Activated CD4-positive, alpha-beta T cell treated with anti-CD3 and anti-CD28 coated beads for 48 hours (primary cell): ENCODE measurements at places on chromosomes 4 and X.

- DNase-seq: no peak
Observed at GRCh38 chr4:95982516-95982915, 142.6 kb downstream of the PDHA2 start.

DNA sequence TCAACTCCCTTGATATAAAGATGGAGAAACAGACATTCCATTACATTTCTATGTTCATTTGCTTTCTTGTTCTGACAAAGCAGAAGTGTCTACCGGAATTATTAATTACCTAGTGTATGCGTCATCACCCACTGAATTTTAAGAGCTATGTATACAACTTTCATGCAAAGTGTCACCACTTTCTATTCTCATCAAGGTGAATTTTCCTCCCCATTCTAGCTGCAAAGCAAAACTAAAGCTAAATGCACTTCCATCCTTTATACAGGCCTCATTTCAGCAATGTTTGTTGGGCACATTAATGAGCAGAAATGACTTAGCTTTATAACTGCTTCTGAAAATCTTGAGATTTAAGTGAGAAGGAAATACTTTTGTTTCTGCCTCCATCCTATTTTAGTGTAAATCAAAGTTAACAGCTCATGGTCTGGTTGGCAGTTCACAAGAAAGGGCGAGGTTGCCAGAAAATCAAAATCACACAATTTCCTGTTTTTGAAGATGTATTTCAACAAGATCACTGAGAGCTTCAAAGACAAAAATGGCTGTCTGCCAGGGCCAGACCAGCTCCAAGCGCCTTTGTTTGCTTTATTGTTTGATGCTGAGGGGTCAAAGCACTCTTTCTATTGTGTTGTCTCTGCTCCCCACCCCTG, 7.2 kb upstream of the FAM9C start:
- peak; percentile 22 for DNase-seq

- no peak for DNase-seq
Observed at GRCh38 chrX:48918301-48918642, 552 bp downstream of the PIM2 start.

DNA sequence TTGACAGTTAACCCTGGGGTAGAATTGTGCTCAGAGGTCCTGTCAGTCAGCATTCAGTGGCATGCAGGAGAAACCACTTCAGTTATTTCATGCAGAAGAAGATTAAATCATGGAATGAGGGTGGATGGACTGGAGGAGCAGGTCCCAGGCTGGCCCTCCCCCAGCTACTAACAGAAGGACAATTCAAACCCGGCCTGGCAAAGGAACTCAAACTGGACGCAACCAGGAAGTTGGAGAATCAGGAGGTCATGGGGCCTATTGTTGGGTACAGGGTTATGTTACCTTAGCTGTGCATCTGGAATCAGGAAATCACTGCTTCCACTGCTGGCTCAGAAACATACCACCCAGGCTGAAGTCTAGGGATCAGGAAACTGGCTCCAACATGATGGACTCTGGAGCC, 121.4 kb downstream of the GPAT3 start:
- DNase-seq: no peak

DNA sequence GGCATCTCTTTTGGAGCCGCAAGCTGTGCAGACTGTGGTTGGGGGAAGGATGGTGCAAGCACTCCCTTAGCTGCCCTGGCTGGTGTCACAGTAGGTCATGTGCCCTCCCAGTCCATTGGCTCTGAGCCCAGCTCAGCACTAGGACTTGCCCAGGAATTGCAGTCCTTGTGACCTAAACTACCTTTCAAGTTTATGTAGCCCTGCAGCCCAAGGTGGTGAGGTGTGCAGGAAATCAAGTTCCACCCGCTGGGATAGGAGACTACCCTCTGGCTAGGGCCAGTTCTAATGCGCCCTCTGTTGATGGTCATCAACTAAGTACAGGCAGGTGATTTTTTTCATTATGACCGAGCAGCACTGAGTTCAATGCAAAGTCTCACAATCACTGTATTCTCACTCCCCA, 335.2 kb downstream of the UBE2NL start:
- no peak for DNase-seq

DNA sequence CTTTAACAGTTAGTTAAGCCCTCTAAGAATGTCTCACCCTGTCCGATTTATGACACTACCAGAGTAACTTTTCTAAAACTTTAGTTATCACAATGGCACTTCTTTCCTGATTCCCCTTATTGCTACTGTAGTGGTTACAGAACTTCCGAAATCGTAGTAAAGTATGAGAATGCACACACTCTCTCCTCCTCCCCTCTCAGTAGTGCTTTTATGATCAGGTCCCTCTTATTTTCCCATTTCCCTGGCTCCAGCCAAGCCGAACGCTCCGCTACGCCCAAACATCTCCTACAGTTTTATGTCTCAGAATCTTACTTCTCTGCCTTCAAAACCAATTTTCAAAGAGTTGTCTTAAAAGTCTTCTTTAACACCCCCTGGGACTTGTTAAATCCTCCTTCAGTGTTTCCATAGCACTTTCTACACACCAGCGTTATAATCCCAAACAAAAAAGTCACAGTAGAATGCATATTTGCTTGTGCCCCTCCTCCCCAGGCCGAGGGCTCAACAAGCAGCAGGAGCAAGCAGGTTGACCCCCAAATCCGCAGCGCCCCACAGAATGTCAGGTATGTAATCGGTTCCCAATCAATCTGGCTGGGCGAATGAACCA, 671 bp downstream of the HPF1 start:
- no peak for DNase-seq

- no peak for DNase-seq
Observed at GRCh38 chrX:34810364-34810763, 132.2 kb upstream of the FAM47B start.

- no peak for DNase-seq
Observed at GRCh38 chrX:130893356-130894085, 9.5 kb downstream of the ENOX2 start.

GRCh38 chr4:78601013-78601412, 49.4 kb downstream of the ANXA3 start:
- DNase-seq: no peak

GRCh38 chrX:19889582-19890342, 2.4 kb upstream of the SH3KBP1 start:
- DNase-seq: peak; percentile 75

DNA sequence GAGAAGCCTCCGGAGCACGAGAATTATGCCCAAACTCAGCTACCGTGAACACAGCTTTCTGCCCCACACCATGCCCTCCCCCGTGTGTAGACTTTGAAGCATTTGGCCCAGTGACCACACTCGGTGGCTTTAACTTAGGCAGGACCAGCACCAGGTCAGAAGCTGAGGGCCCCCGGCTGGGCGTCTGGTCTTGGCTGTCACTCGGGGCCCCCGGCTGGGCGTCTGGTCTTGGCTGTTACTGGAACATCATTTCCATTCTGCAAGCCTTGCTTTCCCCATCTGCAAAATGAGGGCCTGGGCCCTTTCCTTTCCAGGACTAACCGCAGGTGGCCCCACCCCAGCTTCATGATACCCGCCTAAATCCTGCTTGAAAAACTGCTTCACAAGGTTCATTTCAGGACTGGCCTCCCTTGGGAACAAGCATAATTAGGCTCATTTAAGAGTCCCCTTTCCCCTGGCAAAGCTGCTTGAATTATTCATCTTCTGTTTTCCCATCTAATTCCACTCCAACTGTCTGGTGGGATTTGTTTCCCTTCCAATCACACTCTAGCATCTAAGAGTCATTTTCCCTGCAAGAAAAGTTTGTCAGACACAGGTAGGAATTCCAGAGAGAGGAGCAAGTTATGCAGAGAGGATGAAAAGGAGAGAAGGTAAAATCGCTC, 82.5 kb downstream of the WFS1 start:
- DNase-seq: no peak

- no peak for DNase-seq
Observed at GRCh38 chr4:23814587-23814986, 75.3 kb downstream of the PPARGC1A start.

DNA sequence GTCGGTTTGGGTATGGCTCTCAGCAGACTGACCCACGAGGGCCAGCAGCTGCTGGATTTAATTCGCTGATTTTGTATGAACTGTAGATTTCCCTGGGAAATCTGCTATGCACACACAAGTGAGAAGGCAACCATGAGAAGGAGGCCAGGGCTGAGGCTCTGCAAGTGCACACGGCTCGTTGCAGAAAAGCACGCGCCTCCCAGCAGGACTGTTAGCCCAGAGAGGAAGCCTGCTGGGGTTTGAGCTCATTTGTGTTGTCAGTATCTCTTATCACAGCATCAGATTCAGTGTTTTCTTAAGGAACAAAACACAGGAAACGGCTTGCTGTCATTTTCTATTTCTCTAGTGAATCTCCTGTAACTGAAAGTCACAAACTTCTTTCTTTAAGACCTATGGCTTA, 296.2 kb upstream of the FAT1 start:
- no peak for DNase-seq

DNA sequence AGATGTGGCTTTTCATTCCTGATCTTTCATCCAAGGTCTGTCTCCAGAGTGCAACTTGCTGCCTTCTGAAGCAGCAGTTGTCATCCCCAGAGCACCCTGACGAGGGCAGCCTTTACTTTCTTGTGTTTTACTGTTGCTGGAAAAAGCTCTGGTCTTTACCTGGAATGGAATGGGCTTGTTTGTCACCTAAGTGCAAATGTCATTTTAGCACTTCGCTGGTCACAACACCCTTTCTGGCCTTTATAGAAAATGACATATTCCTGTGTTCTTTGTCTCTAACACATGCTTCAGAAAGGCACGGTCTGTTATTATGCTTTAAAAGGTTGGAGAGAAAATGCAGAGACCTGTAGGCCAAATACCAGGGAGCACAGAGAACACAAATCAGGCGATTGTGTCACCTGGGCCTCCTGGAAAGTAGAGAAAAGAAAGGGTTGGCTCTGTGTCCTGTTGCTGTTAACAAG, 332.7 kb upstream of the IGFBP7 start:
- DNase-seq: peak; percentile 9

GRCh38 chr4:169341490-169341889, 70.7 kb upstream of the SH3RF1 start:
- DNase-seq: no peak
